ENCODE measurements at places on chromosomes 12 and 14.

GRCh38 chr12:62192180-62192902, 67.9 kb upstream of the USP15 start:
- peak; percentile 81 for DNase-seq

GRCh38 chr12:55716582-55716957, 724 bp downstream of the BLOC1S1 start:
- DNase-seq, result no peak

DNA sequence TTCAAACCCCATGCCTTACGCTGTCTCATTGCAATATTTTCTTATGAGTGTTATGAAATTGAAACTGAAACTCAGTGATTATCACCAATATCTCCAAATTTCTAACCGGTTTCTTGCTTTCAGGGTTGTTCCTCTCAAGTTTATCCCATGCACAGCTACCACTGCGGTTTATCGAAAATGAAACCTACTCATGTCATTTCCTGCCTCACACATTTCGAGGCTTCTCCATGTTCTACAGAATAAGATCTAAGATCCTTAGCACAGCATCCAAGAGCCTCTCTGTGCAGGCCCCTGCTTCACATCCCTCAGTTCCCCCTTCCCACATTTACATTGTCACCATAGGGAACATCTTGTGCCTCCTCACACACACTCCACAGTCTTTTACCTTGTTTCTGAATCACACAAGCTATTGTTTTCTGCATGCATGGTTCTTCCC, 45.5 kb upstream of the FAR2 start:
- no peak for DNase-seq

DNA sequence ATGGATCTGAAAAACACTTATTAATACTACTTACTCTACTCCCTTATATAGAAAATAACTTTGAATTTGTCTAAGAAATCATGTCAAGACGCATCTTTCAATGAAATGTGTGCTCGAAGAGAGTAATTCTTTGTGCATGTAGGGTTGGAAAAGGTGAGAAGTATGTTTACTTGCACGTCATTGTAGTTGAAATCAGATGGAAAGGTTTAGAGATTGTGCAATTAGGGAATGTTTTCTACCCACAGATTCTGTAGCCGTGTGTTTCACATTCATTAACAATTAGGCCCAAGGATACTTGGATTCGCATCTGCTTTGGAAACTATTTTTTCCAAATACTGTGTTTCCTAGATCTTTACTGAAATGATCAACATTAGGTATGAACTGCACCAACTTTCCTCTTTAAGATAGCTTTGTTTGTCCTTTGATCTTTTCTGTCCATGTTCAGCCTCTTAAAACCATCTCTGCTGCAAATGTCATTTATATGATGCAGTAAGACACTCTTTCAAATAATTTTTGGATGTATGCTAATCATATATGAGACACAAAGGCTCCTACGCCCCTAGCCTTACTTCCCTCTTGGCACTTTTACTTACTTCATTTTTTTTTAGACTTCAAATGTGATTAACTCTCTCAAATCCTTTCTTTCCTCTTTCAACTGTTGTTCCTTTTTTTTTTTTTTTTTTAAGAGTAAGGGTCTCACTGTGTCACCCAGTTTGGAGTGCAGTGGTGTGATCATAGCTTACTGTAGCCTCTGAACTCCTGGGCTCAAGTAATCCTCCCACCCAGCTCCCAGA, 58.0 kb upstream of the PSMA6 start:
- no peak for DNase-seq

GRCh38 chr14:91377700-91378652, 39.6 kb downstream of the CCDC88C start:
- no peak for DNase-seq

GRCh38 chr12:98228683-98229539, 286.5 kb upstream of the TMPO start:
- peak; percentile 1 for DNase-seq

DNA sequence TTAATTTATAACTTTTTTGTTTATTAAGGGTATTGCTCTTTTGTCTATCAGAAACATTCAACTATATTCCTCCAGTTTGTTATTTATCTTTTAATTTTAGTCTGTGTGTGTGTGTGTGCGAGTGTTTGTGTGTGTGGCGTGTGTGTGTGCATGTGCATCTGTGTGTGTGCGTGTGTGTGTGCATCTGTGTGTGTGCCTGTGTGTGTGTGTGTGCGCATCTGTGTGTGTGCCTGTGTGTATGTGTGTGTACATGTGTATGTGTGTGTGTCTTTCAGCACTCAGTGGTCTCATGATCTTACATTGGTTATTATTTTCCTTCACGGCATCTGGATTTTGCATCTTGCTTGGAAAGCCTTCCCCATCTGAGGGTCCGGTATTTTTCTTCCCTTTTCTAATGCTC, 281.1 kb upstream of the RTL1 start:
- DNase-seq, result no peak

GRCh38 chr14:103021684-103022001, 35.7 kb downstream of the CDC42BPB start:
- DNase-seq, result no peak

Measured in fibroblast of skin of back (primary cell).